ENCODE measurements at places on chromosomes 1 and 21.

DNA sequence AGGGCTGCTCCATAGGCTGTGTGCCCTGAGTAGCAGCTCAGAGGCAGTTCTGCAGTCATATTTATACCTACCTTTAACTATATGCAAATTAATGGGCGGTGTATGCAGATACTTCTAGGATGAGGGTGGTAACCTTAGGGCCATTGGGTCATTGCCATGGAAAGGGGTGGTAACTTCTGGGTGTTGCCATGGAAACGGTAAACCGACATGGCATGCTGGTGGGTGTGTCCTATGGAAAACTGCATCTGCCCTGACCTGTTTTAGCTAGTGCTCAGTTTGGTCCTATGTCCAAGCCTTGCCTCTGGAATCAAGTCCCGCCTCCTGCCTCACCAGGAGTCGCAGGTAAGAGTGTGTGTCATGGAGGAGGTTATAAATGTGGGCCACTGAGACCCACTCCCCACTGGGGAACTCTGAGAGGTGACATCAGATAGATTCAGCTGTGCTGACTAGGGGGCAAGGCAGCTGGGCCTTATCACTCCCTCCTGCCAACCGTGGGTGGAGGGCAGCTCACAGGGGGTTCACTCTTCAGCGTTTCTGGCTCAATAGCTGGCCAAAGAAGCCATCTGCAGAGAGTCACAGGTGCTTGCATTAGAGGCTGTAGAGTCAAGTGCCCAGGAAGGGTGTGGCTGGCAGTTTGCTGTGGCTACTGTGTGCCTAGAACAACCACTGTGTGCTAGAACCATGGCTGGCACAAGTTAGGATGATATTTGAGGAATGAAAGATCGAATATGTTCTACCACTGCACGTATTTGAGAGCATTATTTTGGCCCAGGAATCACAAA, 19.0 kb downstream of the BACE2 start:
- no peak for DNase-seq

- DNase-seq, result peak; percentile 65
These were observed 98.8 kb downstream of the RABGAP1L start for GRCh38 chr1:174258148-174258550.

GRCh38 chr1:198910816-198911215, 272.0 kb downstream of the PTPRC start:
- DNase-seq, result no peak

DNA sequence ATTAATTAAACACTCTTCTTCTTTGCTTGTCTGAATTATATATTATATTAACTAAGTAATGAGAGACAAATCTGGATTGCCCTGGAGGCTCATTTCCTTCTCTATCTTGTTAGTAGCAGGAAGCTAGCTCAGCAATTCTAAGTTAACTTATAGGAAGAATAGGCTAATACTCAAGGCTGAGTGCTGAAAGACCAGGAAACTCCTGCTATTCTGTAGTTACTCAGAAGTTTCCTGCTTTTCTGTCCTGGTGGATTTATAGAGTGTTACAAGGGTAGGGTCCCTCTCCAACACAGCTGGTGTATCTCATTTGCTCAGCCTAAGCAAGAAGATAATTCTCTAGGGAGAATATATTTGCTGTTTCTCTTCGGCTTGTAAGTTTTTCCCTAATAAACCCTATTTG, 29.2 kb downstream of the HSPA13 start:
- no peak for DNase-seq

GRCh38 chr1:3924825-3925220, 24.8 kb upstream of the C1orf174 start:
- no peak for DNase-seq

DNA sequence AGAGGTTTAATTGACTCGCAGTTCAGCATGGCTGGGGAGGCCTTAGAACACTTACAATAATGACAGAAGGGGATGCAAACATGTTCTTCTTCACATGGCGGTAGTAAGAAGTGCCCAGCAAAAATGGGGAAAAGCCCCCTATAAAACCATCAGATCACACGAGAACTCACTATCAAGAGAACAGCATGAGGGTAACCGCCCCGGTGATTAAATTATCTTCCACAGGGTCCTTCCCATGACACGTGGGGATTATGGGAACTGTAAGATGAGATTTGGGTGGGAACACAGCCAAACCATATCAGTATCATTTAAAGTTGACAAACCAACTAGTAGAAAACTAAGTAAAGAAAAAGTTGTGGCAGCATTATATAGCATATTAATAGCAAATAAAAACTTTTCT, 71.3 kb upstream of the DNAJC6 start:
- DNase-seq, result no peak

DNA sequence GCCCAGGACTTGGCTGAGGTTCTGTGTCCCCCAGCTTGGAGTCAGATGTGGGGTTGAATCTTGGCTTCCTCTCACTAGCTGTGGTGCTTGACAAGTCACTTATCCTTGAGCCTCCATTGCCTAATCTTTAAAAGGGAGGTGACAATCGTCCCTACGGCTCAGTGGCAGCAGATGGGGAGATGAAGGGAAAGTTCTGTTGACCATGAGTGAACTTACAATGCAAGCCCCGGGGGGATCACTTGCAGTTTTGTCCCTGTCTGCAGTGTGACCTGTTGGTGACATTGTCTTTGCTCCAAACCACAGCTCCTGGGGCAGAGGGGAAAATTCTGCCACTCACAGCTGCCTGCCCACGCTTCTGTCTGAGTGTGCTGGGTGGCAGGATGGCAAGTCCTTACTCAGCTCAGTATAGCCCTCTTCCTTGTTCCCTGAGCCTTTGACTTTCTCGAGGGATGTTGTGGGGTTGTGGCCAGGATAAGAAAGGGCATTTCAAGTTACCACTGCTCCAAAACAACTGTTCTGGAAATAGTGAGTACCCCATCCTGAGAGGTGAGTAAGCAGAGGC, 1.7 kb downstream of the PCSK9 start:
- no peak for DNase-seq

GRCh38 chr21:35924714-35925301, 135.5 kb downstream of the SETD4 start:
- DNase-seq, result no peak

DNA sequence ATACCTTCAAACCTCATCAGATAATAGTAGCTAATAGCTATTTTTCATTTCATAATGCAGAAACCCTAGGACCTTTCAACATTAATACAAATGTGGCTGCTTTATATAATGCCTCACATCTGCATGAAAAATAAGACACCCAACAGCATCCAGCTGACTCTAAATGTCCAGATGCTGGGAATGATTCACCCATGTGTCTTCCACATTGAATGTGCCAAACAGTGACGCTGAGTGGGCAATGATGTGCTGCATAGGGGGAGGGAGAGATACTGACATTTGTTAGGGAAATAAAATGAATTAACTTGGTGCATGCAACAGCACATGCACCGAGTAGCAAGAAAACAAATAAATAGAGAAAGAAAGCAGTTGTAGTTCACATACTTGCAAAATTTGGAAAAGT, 199.3 kb downstream of the DSCAM start:
- no peak for DNase-seq
